ENCODE measurements at places on chromosomes 5 and 9. TPM values are rescaled to one million over a fixed set of nuclear protein-coding genes. Genes with fewer than 3 reads are reported as not detected.

Gene ELOVL7
- polyA plus RNA-seq, result 0.16 TPM

Gene ENTPD2
- polyA plus RNA-seq, result 16.2 TPM

Gene PSD2
- polyA plus RNA-seq, result 0.19 TPM

Gene ANKRD20A1
- polyA plus RNA-seq, result 0.33 TPM

Gene SPATA31C1
- 0.08 TPM for polyA plus RNA-seq

Gene TEX48
- polyA plus RNA-seq, result not detected

Gene ARL10
- 12.2 TPM for polyA plus RNA-seq

Gene GRIA1
- polyA plus RNA-seq, result 1.0 TPM

Gene DDX4
- 0.06 TPM for polyA plus RNA-seq

Data from forelimb muscle (tissue), 1 donor.